ENCODE measurements at places on chromosomes 2 and 18. TPM values are rescaled to one million over a fixed set of nuclear protein-coding genes. Genes with fewer than 3 reads are reported as not detected.

DNA sequence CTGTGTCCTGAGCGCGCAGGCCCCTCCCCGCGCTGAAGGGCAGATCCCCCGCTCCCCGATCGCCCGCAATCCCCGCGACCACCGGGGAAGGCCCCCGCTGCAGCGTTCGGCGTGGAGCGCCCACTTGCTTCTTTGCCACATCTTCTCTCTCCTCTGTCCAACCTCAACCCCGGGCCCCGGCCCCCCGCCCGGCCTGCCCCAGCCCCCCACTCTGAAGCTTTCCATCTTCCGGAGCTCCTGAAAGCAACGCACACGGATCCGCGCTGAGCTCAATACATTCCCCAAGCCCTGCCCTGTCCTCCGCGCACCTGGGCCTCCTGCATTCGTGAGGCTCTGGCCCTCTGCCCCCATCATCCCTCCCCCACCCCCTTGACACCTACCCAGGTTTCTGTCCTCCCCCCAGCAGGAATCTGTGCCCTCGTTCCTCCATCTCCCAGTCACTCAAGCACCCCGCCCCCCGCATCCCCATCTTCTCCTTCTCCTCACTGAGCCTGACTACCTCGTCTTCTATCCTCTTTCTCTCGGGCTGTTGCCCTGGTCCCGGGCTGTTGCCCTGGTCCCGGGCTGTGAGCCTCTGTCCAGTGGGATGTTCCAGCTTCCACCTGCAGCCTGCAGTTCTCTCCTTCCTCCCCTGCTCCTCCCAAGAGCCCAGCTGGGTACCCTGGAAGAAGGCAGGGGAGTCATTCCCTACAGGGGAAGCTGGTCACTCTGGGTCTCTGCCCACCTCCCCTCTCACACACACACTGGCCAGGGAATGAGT, 7.8 kb downstream of the SPEG start:
- DNase-seq, result peak; percentile 59

The PSMA8 gene
- total RNA-seq, result not detected

- no peak for DNase-seq
Observed at GRCh38 chr2:190999949-191000665, 13.9 kb downstream of the STAT1 start.

DNA sequence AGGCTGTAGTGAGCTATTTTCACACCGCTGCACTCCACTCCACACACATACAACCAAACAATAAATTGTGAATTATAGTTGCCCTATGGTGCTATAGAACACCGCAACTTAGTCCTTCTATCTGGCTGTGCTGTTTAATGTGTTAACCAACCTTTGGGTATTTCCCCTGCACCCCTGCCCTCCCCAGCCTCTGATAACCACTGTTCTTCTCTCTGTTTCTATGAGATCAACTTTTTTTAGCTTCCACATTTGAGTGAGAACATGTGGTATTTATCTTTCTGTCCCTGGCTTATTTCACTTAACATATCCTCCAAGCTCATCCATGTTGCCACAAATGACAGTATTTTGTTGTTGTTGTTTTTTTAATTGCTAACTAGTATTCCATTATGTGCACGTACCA, 32.5 kb downstream of the TET3 start:
- no peak for DNase-seq

DNA sequence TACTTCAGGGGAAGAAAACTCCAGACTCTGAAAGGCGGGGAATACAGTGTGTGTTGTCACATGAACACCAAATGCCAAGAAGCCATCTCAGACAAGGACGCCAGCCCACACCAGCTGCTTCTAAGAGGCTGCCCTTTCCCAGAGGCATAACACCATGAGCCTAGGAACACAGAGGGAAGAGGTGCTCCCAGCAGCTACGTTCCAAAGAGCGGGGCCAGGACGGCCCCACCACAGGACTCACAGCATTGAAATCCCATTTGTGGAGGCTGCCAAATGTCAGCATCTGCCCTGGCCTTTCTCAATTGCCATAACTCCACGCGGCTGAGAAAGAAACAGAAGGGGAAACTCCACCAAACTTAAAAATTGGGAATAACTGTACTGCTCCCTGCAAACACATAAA, 20.1 kb upstream of the ID2 start:
- DNase-seq, result no peak

- DNase-seq, result no peak
Observed at GRCh38 chr2:10873171-10873570, 38.6 kb upstream of the KCNF1 start.

The UGT1A6 gene
- not detected for total RNA-seq

- DNase-seq, result no peak
Observed at GRCh38 chr2:230678451-230678850, 34.2 kb upstream of the CAB39 start.

DNA sequence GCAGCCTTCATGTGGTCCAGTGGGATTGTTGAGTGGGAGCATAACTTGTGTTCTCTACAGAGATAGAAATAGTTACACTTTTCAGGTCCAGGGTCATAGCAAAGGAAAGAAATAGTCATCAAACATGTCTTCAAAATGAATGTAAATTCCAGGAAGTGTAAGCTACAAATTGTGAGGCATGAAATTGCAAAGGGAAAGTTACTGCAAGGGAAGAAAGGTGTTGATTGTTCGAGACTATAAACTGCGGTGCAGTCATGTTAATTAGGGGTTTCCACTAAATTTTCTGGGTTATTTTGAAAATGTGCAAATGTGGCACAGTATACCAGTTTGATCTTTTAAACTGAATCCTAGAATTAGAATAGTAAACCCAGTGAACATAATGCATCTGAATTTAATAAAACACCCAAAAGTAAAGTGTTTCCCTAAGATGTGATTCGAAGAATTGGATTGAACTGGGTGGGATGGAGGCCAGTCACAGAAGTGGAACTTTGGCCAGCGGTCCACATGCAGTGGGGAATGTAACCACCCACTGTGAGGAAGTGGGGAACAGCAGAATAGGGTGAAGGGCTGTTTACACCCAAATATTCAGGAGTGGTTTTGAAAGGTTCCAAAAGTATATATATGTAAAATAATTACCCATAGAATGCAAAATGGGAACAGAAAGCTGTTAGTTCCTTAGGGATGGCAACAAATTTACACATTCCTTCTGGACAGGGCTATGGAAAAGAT, 126.5 kb upstream of the CCDC68 start:
- no peak for DNase-seq

DNA sequence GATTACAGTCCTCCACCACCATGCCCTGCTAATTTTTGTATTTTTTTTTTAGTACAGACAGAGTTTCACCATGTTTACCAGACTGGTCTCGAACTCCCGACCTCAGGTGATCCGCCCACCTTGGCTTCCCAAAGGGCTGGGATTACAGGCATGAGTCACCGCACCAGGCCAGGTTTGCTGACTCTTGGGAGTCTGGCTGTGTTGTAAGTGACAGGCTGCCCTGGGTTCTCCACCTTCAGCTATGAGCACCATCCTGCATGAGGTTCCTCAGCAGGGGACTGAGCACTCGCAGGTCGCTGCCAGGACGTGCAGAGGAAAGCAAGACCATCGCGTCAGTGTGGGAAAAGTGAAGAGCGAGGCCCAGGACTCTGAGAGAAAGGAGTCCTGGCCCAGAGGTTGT, 112.6 kb upstream of the NDUFV2 start:
- DNase-seq, result no peak

DNA sequence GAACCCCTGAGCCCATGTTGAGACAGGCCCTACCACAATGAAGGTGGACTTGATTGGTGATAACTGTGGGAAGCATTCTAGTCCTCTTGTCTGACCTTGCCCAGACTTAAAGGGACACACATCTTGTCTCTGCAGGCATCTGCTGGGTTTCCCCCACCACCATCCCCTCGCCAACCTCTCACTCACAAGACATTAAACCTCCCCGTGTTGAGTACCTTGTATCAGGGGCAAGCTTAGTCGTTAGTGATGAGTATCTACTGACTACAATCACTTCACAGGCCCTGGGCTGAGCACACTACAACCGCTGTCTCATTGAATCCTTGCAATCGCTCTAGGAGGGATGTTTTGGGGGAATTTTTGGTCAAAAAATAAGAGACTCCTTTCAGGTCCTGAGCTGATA, 86.0 kb downstream of the ICOS start:
- no peak for DNase-seq

DNA sequence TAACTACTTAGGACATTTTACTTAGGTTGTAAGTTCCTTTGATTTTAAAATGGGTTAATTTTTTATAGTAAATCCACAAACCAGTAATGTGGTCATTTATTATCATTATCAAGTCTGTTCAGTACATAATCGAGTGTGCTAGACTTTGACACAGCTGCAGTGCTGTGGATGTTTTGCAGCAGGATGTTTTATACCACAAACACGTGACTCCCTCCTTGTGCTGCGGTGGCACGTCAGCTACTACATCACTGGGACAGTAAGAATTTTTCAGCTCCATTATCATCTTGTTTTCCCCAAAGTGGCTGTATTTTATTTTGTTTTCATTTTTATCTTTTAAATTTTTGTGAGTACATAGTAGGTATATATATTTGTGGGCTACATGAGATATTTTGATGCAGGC, 70.0 kb downstream of the ATP9B start:
- no peak for DNase-seq

- peak; percentile 67 for DNase-seq
Observed at GRCh38 chr2:176122683-176123410, at the start of gene HOXD9. Gene HOXD9 (plus strand): TSS chr2:176122719. CDS start chr2:176122769, 50 bp downstream.

- DNase-seq, result no peak
Observed at GRCh38 chr2:235627682-235628081, 133.8 kb downstream of the AGAP1 start.
